ENCODE measurements at places on chromosomes 12 and 14.

GRCh38 chr12:113241191-113242025 is 20.1 kb downstream of the TPCN1 start:
- no peak for DNase-seq

GRCh38 chr12:118618695-118619094 is 242.3 kb downstream of the SUDS3 start:
- no peak for DNase-seq

DNA sequence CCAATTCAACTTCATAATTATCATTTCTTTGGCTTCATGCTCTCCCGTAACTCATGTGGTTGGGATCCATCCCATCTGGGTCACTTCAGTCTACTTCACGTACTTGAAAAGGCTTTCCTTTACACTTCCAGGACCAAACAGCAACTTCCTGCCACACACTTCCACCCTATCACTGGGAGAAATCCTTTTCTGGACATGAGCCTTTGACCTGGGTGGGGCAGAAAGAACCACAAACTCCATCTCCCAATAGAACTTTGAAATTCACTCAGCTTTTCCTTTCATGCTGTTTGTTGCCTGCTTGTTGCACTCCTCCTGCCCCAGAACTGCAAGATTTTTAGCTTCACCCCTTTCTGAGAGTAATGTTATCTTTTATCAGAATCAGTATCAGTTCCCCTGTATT is 18.4 kb upstream of the GALNT16 start:
- no peak for DNase-seq

GRCh38 chr12:58882826-58883225 is 37.5 kb downstream of the LRIG3 start:
- DNase-seq = no peak

- no peak for DNase-seq
Measured at GRCh38 chr12:131598717-131599116, 112.2 kb upstream of the SFSWAP start.

DNA sequence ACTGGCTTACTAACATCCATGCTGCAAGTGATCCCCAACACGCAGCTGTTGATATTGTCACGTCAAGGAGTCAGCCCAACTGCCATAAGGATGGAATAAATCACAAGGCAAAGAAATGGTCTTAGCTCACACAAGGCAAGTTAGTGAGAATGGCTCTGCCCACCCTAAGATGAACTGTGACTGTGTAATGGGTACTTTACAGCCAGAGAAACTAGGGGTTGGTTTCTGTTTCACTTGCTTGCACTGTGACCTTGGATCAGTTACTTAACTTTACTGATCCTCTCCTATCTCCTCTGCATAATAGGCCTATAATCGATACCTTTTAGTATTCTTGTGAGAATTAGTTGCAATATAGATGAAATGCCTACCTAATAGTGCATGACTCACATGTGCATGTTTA is 52.2 kb upstream of the ANO2 start:
- no peak for DNase-seq

GRCh38 chr12:2057795-2058408 is 5.1 kb downstream of the CACNA1C start:
- no peak for DNase-seq

GRCh38 chr12:110353211-110353965 is 50.1 kb downstream of the ANAPC7 start:
- DNase-seq = no peak

DNA sequence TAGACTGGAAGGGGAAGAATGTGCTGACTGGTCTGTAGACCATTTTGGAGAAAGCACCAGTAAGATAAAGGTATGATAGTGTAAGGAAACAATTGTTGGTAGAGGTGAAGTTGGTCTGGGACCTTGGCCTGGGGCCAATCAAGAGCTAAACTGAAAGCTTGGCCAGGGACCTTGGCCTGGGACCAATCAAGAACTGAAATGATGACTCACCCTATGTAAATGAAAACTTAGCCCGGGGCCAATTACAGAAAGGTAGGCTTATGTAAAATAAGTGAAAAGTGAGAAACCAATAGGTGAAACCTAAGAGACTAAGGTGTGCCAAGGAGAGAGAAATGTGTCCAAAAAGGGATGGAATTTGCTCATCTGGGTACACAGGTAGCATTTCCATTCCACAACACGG is 776.0 kb downstream of the C12orf50 start:
- DNase-seq = no peak

GRCh38 chr14:93959239-93960107 is 16.9 kb downstream of the ASB2 start:
- peak; percentile 89 for DNase-seq

DNA sequence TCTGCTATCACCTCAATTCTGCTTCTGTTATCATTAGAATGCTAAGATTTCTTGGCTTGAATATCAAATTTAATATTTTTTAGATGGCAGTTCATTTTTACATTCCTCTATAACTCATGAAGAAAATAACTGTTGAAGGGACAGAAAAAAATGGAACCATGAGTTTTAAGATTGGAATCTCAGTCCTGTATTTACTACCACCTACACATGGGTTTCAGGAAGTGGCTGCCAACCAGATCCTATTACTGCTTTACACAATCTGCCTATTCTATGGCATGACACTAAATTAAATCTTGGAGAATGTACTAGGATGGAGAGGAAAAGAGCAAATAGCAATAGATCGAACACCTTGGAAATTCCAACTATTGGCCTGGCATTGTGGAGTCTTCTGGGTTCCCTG is 140.8 kb downstream of the DUSP6 start:
- no peak for DNase-seq

DNA sequence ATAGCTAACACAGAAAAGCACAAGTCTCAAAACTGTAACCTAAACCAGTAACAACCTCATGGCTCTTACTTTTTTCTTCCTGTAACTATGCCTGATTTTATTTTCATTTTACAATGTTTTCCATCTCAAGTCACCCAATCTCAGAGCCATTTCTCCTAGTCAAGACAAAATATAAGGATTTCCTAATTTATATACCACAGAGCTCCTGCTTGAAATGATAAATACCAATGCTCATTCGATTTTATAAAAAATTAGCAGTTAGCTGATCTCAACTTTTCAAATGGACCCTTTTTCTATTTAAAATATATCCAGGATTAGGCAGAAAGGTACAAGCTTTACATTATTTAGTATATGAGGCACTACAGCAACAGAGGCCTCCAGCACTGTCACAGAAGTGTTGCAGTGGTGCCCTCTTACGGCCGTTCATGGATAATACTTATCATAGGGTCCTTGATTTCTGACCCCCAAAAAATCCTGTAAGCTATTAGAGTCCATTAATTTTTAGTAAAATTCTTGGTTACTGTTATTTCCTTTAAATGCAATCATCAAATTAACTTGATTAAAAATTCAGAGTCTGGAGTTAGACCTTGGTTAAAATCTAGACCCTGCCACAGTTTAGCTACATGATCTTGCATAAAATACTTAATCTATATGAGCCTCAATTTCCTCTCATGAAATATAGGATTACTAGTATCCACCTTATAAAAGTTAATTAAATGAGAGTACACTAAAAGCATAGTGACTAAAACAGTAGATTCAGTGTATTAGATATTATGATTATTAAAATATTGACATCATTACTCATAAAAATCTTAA is 68.3 kb downstream of the SEC23A start:
- no peak for DNase-seq

GRCh38 chr12:45416126-45416525 is 200.2 kb downstream of the ANO6 start:
- DNase-seq = peak; percentile 30

DNA sequence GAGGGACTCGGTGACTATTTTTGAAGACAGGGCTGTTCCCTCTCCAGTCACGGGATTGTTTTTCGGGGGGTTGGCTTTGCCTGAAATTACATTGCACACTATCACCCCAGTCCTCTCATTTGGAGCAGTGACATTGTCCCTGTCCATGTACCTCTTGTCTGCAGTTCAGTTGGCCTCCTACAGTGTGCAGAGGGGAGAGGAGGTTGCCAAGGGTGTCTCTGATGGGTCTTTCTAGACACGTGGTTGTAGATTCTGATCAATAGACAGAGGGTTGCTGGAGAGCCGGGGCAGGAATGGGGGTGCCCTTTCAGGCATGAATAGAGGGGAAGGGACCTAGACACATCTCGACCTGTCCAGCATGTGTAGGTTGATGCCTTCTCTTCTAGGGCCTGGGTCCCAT is 1.2 kb downstream of the TMEM120B start:
- DNase-seq = no peak

GRCh38 chr12:10191865-10192264 is 13.0 kb downstream of the TMEM52B start:
- no peak for DNase-seq

DNA sequence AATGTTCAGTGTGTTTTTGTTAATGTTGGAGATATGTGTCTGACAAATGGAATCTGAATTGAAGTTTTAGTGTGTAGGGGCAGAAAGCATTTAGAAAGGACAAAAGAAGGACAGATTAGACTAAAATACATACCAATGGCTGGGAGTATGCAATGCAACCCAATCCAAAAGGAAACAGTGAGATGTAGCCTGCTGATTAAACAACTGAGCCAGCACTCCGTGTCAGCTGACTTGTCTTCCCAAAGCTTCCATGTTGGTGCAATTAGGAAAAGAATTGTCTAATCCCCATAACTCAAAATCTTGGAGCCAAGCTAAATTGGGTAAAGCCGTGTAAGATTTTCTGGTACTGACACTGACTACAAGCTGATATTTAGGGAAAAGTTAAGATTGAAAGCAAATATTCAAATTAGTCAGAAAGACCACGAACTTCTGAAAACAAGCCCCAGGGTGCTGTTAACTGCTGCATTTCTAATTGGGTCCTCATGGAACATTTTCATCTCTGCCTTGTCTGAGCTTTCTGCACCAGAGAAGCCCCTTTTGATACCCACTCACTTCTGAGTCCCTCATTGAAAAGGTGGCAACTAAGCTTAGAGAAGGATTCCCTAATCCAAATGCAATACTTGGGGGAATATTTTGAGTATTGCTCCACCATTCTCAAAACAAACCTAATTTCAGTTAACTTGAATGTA is 109.1 kb downstream of the DAD1 start:
- DNase-seq = no peak
